Right ventricle myocardium superior (tissue), 1 donor: ENCODE measurements at places on chromosomes 2 and 18. TPM values are rescaled to one million over a fixed set of nuclear protein-coding genes. Genes with fewer than 3 reads are reported as not detected.

Gene KCNG3
- not detected for total RNA-seq

- peak; percentile 87 for DNase-seq
These were observed 125.5 kb upstream of the ZNF516 start for GRCh38 chr18:76620321-76621170.

GRCh38 chr2:184178229-184178628 lies 420.1 kb upstream of the ZNF804A start:
- no peak for DNase-seq

DNA sequence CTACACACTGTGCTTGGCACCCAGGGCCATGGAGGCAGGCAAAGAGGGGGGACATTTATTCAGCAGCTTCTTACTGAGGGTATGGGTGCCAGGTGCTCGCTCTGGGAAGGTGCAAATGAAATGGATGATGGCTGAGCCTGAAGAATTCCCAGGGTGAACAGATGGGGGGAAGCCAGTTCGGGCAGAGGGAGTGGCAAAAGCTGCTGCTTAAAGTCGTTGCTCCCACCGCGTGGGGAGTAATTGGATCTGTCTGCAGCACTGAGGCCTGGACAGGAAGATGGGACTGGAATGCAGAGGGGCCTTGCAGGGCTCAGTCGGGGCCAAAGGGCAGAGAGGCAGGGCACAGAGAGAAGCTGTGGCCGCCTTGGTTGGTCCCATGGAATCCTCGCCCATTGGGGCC lies 51.2 kb downstream of the NEDD4L start:
- no peak for DNase-seq

DNA sequence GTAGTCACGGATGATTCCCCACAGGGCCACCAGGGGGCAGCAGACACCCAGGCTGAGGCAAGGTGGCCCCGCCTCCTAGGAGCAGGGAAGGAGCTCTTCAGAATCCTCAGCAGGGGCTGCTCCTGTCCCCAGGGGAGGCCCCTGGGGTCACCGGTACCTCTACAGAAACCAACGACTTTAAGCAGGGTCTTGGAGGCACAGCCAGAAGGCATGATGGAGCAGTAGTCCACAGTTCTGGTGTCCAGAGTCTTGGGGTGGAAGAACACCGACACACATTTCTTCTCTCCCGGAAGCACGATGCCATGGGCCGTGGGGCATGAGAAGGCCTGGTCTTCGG lies 11.5 kb downstream of the CFAP65 start:
- DNase-seq = peak; percentile 88
